AG09319 (cell line): ENCODE measurements at places on chromosomes 3 and 15.

DNA sequence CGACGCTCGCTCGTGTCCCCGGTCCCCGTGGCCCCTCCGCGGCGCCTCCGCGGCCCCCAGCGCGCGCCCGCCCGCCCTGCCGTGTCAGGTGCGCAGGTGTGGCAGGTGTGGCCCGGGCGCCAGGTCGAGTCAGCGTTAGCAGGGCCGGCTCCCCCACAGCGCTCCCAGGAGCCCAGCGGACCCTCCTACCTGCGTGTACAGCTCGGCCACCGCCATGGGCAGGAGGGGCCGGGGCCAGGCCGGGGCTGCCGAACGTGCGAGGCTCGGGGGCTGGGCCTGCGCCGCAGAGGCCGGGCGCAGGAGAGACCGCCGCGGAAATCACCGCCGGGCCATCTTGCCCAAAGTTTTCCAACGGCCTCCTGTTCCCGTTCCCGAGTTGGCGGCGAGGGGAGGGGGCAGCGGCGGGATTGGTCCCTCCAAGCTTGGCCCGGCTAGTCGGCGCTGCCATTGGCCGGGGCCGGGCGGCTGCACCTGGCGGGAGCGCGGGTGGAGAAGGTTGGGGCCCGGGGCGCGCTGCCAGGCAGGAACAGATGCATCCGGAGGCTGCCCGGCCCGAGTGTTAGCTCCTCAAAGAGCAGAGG is at the start of gene MYO5C:
MYO5C (minus strand) TSS at position 384 of the 581 bp plus-strand sequence; CDS start at position 216, 168 bp downstream.
- DNase-seq: no peak

DNA sequence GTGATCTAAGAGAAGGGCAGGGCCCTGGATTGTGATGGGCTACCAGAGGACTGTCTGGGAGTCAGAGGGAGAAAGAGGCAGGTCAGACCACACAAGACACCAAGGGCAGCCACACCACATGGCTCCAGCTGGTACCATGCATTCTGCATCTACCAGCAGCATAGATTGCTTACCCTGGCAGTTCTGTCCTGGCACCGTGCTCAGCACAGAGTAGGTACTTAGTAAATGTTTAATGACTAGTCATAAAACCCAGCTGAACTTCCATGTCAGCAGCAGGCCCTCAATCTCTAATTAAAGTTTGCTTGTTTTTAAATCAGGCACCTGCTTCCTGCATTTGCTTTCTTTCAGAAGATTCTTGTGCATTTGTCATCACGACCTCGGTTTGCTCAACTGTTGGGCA is 77.3 kb upstream of the ATP2B2 start:
- DNase-seq: no peak

DNA sequence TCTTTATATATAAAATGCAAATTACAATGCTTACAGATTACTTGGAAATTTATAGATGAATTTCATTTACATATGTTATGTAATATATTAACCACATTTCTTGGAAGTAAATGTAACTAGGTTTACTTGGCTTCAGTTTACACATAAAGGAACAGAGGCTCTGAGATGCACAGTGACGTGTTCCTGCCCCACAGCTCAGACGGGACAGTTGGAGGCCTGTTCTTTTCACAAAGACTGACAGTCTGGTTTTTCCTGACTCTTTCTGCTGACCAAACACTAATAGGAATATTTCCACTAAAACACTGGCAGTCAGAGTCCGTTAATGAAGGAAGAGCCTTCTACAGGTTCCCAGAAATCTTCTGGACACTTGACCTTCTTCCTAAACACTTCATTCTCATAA is 336.1 kb downstream of the MFSD1 start:
- DNase-seq: no peak

DNA sequence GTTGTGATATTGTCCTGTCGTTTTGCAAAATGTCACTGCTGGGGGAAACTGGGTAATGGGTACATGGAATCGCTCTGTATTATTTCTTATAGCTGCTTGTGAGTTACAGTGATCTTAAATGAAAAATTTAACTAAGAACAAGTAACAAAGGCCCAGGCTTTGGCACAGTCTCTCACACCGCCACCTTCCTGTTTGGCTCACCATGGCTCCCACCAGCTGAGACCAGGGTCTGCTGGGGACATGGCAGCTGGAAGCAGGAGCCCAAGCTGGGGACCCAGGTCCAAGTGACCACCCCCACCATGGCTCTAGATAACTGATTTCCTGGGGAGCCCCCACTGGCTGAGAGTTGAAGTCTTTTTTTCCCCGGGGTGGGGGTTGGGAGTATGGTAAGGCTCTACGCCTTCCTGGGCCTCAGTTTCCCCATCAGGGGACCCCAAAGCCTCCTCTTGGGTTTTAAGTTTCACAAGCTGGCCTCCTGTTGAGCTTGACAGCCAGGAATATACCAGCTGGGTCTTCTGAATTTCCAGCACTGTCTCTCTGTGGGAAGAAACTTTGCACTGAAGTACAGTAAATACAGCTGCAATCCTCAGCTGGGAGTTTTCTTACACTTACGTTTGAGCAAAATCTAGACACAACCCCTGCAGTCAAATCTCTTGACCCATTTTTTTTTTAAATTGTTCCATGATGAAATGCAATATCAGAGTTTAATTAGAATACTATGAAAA is 26.1 kb downstream of the ABTB1 start:
- DNase-seq: no peak

- DNase-seq: no peak
Observed at GRCh38 chr3:46900007-46900292, 22.4 kb downstream of the PTH1R start.

DNA sequence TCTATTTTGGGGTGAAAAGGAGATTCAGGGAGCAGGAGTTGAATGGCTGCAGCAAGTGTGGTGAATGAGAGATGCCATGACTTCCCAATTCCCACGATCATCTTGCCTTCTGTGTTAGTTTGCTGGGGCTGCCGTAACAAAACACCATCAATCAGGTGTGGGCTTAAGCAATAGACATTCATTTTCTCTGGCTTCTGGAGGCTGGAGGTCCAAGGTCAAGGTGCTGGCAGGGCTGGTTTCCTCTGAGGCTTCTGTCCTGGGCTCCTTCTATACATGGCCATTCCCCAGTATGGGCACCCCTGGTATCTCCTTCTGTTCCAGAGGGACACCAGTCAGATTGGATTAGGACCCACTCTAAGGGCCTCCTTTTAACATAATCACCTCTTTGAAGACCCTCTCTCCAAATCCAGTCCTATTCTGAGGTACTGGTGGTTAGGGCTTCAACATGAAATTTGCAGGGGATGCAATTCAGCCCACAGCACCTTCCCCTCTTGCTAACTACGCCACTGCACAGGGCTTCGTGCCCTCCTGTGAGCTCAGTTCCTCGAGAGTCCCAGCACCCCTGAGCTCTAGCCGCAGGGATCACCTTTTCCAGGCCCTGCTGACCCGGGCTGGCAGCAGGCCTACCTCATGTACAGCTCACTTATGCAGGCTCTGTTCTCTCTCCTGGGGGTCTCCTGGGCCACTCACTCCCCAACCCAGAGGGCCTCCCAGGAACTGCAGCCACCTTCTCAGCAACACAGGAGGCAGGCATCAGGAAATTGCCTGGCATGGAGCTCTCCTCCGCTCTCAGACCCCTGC is 37.3 kb upstream of the SLC6A11 start:
- no peak for DNase-seq

- no peak for DNase-seq
Observed at GRCh38 chr3:124513610-124513997, 216.6 kb upstream of the UMPS start.

DNA sequence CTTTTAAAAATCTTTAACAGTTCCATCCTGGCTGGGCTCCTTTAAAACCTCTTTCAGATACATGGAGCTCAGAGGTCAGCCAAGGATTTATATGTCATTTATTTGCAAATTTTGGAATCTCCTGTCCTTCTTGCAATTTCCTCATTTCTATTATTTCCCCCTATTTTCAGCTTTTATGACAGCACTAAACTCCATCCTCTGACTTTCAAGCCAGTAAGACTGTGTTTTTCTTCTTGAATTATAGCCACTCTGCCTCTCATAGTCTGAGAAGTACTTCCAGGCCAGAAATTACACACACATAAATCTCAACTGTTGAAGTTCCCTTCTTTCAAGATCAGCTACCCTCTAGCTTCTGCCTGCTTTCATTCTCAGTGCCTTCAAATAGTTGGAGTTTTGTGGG is 73.2 kb downstream of the IQCH start:
- no peak for DNase-seq

GRCh38 chr15:68210409-68210756 is 5.3 kb upstream of the CALML4 start:
- DNase-seq: no peak

GRCh38 chr3:16600780-16601536 is 4.3 kb downstream of the DAZL start:
- DNase-seq: peak; percentile 69

- no peak for DNase-seq
Observed at GRCh38 chr15:100265641-100266035, 76.1 kb downstream of the ADAMTS17 start.

- DNase-seq: no peak
Observed at GRCh38 chr3:58840949-58841348, 174.4 kb upstream of the FAM3D start.

DNA sequence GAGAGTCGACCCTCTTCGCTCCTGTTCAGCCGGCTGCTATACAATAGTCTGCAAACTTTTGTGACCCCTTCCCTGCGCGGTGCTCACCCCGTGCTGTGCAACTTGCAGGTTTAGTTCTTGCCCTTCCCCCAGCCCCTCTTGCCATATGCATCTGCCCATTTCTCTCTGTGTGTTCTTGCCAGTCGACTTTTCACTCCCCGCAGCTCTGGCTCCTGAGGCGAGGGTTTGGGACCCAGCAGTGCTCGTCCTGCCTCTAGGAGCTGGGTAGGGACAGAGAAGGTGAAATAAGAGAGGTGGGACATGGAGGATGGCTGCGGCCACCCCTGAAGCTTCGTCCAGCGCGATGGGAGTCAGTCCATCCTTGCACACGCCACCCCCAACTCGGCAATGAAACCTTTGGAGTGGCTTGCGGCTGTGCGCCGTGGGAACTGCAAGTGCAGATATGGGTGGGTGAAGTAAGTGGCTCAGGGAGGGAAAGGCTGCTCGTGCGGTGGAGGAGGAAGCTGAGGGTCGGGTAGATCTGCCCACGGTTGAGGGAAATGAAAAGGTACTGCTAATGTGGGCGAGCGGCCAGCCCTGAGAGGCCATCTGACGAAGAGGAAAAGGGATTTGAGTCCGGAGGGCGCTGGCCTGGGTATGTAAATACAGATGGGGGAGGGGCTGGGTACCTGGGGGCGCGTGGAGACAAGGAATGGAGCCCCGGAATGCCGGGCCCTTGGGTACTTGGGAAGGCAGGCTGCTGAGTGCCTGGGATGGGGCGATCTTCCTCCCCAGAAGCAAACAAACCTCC is 1.0 kb downstream of the LRRC3B start:
- no peak for DNase-seq

- DNase-seq: no peak
Observed at GRCh38 chr3:4581920-4582611, 88.9 kb downstream of the ITPR1 start.

DNA sequence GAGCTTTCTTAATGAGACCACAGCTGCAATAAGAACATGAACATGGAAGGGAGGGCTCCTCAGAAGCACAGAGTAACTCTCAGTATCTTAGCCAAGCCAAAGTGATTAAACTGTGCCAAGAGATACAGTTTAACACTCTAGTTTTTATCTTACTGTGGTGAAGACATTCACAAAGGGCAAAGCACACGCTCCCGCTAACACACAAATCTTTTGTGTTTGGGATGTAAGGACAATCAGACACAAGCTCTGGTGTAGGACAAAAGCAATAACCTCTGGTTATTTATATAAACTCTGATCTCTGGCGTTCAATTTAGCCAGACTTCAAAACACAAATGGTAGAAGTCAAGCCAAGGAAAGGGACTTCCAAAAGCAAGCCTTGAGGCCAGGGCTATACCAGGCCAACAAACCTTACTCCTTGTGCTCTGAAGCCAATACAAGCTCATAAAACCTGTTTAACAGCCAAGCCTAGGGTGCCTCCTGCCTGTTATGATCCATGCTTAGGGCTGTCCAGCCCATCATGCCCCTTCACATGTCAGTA is 27.8 kb downstream of the DPH3 start:
- no peak for DNase-seq

- DNase-seq: no peak
Observed at GRCh38 chr15:38304481-38304880, 51.8 kb downstream of the SPRED1 start.

DNA sequence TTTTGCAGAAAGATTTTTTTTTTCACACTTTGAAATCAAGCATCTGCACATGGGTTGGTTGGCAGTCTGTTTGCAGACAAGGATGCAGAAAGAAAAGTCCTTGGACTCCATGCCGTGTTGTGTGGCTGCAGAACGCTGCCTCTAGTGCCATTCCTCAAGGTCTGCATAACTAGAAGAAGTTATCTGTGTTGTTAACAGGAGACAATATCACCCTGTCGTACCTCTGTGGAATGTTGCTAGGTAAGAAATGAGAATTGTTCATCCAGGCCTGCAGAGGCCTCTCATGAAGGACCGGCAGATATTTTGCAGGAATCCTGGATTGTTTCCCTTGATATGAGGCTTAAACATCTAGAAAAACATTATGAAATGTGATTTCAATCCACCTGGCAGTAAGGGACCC is 58.5 kb upstream of the PPARG start:
- no peak for DNase-seq

- no peak for DNase-seq
Observed at GRCh38 chr15:92098869-92099268, 245.4 kb downstream of the SLCO3A1 start.

DNA sequence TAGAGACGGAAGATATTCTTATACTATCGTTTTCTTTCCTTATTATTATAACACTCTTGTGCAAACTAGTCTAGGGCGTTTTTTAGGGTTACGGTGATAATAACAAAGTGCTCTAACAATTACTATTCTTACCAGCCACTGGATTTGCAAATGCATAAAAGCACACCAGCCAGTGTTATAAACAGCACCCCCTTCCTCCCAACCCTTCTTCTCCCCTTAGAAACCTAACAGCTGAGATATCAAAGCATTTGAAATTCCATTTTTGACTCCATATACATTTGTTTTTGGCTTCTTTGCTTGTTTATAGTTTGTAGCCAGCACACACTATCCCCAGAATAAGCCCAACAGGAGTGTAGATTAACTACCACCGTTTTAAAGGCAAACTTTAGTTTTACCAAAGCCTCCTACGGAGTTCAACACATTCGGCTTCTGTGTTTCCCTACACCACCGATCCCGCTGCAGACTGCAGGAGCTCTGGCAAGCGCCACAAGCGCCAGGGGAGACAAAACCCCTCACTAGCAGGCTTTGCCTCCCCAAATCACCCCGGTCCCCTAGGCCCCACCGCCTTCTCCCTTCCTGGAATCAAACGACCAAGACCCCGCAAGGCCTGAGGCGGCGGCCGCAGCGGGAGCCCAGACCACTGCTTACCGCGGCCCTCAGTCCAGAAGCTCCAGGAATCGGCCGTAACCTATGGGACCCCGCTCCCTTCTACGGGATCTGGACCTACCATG is 461 bp downstream of the COPB2 start:
- DNase-seq: no peak

GRCh38 chr3:24355806-24356205 is 138.8 kb downstream of the THRB start:
- no peak for DNase-seq

DNA sequence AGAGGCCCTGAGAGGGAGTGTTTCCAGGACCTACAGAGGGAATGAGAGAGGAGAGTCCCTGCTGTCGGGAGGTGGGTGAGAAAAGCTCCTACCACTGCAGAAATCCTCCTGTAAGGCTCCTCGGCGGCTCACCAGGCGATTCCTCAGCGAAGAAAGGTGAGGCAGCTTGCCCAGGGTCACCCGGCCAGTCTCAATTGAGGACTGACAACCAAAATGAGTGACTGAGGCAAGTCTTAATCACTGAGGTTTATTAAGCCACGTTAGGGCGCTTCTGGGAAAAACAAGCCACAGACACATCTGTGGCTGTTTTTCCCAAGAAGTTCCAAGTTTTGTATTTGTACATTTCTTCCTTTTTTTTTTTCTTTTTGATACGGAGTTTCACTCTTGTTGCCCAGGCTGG is 48.5 kb downstream of the ZDHHC19 start:
- no peak for DNase-seq
